ENCODE measurements at places on chromosomes 6 and 20.

DNA sequence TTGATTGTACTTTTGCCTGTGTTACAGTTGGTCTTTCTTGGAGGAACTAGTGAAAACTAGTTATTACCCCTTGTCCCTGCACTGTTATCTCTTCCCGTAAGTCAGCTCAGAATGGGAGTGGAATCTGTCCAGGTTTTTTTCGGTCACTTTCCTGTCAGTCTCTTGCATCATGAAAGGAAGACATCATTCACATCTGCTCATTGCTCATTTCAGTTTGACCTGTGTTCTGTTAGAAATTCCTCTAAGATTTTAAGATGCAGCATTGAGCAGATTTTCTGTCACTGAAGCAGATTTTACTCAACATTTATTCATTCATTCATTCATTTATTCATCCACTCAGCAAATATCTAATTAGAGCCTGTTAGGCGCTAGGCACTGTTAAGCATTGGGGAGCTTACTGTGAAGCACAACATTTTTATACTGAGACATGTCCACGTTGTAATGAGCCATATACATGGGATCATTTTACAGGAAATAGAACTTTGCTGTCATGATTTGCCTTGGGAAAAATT is 33.1 kb upstream of the HINT3 start:
- DNase-seq = no peak

DNA sequence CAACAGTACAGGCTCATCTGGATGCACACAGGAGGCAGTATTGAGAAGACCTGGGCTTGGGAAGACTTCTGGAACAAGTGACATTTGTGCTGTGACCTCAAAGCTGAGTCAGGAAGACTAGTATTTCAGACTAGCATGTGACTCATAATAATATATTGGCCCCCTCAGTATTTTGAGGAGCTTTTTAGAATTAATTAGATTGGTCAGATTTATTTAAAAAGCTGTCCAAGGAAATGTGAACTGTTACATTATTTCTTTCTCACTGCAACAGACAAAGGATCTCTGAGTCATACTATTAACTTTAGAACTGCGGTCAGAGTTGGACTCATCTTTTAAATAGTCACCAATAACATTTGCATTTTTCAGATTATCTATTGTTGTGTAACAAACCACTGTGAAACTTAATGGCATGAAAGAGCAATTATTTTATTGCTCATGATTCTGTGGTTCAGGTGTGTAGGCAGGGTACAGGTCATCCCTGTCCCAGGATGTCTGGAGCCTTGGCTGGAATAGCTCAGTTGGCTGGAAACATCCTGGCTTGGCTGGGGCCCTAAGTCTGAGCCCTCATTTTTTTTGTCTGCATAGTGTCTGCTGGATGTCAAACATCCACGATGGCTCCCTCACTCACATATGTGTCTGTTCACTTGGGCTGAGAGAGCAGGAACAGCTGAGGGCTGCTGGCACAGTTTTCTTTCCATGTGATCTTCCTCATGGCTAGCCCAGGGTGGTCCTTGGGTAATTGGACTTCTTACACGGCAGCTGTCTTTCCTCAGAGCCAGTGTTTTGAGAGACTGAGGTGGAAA is 46.9 kb downstream of the MAP3K4 start:
- DNase-seq = no peak

GRCh38 chr6:133724726-133725125 is 164.2 kb upstream of the TCF21 start:
- DNase-seq = no peak

- no peak for DNase-seq
Measured at GRCh38 chr6:101003075-101003474, 121.9 kb upstream of the ASCC3 start.

DNA sequence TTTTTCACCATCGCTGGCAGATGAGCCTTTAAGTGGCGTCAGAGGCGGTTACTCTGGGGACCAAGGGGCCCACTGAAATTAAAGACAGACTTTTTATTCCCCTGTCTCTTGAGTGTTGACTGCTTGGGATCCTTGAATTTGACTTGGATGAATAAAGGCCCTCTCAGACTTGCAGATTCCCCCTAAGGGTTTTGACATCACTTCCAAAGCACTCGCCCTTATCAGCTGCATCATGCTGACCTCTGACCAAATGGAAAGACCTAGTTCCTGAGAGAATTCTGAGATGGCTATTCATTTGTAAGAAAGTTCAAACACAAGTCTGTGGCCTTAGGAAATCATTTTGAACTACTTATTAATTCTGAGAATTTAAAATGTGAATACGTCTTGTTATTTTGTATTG is 13.5 kb upstream of the MOXD1 start:
- DNase-seq = no peak

GRCh38 chr20:50686821-50687220 is 4.5 kb downstream of the RIPOR3 start:
- DNase-seq = no peak

DNA sequence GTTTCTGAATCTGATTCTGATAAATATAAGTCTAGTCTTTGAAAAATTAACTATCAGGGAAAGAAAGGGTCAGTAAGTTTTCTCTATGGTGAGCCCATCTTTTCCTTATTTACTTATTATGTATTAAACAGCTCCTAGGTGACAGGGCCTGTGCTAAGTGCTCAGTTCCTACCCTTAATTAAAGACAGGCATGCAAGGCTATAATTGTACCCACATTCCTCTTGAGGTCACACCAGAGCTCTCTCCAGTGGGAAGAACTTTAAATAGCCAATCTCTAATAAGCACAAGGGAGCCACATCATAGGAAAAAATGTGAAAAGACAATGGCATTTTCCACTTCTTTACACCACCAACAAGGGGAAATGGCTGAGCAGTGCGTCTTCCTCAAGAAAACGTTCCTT is 421.8 kb upstream of the SLC35B3 start:
- DNase-seq = no peak

DNA sequence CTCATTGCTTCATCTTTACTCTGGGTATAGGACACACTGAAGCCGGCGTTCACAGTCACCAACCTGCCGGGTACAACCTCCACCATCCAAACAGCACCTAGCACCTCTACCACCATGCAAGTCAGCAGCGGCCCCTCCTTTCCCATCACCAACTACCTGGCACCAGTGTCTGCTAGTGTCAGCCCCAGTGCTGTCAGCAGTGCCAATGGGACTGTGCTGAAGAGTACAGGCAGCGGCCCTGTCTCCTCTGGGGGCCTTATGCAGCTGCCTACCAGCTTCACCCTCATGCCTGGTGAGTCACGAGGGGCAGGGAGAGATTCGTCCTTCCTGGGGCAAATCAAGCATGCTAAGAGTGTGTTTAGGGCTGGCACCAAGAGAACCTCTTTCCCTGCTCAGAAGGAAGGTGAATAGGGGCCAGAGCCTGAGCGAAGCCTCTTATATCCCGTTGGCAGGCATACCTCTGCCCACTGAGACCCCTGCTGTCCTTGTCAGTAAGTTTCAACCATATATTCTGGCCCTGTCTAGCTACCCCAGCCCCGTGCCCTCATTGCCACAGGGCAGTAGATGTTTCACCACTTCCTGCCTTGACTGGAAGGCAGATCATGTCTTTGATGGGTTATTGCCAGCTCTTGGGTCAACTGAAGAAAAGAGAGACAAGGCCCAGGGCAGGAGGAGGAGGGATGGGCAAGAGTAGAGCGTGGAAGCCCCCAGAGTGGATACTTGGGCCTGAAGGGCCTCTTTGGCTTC is 4.8 kb downstream of the SRF start:
- DNase-seq = no peak

DNA sequence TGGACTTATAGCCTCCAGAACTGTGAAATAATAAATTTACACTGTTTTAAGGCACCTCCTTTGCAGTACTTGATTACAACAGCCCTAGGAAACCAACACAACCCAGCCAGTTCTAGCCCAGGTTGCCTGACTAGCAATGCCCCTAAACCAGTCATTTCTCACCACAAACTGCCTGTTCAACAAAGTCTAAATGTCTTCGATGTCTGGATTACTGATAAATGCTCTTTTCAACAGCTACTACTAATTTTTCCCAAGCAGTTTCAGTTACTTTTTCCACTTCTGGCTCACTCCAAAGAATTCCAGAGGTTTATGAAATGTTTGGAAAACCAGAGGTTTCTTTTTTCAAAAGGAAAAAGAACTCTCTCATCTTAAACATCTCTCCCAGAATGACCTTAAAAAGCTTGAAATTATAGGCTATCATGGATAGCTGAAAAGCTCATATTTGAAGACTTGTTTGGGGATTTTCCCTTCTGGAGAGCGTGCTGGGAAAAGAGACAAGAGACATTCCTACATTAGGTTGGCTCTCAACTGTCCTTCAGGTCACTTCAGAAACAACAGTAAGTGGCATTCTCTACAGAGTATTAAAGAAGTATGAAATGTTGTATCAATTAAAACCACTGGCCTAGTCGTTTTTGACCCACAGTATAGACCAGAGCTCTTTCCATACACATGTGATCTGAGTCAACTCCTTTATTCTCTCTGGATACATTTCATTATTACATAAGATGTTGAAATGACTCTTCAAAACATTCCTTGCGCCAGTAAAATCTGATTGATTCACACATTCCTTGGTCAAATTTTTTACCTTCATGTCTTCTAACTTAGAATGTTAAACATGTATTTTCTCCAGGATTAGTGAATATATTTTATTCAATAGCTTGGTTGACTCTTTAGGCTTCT is 265.9 kb downstream of the COL12A1 start:
- no peak for DNase-seq

GRCh38 chr6:149246691-149247384 is 70.7 kb upstream of the TAB2 start:
- DNase-seq = no peak

DNA sequence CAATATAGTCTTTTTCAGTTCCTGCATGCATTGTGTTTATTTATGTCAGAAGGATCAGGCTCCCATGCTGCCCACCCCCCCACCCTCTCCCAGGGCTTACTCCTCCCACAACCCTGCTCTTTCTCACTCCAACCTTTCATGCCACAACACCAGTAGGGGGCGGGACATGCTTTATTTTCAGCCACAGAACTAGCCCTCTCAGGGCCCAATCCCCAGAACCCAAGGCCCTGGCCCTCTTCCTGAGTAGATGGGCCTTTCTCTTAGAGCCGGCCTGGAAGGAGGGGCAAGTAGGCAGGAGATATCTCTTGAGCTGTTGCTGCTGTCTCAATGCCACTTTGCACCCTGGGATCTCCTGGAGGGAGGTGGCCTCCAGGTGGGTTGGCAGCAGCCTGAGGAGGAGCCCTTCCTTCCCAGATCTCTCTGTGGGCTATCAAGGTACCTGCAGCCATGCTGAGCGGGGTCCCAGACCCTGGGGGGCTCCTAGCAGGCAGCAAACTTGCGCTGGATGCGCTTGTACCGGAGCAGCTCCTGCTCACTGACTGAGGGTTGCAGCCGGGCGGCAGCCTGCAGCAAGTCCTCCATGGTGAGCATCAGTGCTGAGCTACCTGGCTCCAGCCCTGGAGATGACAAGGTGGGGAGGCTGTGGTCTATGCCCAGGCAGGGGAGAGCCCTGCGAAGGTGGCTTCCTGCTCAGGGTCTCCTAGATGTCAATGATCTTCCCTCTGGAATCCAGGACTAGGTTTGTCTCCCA is 3.5 kb downstream of the GNMT start:
- peak; percentile 54 for DNase-seq

DNA sequence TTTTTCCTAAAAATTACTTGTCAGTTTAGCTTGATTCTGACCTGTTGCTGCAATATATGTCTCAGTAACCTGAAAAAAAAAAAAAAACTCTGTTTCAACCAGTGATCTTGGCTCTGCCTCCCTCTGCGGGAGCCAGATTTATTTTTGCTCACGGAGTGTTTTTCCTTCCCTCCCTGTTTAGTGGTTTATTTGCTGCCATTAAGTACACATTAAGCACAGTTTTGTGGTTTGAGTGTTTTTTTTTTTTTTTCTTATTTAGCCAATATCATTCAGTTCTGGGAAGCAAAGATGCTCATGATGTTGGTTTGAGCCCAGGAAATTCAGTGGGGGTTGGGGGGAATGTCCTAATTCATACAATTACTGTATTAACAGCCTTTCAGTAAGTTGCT is 110.1 kb upstream of the GPR6 start:
- no peak for DNase-seq

- no peak for DNase-seq
Measured at GRCh38 chr6:69061066-69061465, 426.0 kb downstream of the ADGRB3 start.

DNA sequence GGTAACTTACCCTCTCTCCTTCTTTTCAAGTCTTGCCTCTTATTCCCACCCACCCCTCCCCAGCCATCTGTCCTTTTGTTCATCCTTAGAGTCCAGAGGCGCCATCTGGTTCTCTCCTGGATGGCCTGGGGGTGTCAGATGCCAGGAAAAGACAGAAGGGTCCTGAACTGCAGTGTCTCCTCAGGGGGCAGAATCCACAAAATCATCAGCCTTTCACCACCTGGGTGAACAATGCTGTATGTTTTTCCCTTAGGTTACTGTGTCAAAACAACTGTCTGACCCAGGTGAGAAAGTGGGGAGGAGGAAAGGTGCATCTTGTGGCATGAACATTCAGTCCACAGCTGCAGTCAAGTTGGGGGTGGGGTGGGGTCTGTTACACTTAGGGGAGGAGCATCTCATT is 47.9 kb upstream of the FYN start:
- DNase-seq = no peak

DNA sequence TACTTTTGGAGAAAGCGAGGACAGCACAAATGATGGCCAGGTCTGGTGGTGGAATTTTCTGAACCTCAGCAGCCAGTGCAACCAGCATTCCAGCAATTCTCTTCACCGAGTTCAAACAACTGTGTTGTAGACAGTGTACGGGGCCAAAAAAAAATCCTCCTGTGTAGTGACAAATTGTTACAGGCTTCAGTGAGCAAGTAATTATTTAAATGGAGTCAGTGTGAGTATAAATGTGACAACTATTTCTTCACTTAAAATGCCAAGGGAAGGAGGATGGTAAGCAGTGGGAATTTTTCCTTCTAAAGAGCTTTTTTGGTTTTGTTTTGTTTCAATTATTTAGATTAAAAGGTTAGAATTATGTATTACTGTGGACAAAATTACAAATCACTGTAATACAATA is 154.1 kb downstream of the TMEM242 start:
- DNase-seq = no peak

DNA sequence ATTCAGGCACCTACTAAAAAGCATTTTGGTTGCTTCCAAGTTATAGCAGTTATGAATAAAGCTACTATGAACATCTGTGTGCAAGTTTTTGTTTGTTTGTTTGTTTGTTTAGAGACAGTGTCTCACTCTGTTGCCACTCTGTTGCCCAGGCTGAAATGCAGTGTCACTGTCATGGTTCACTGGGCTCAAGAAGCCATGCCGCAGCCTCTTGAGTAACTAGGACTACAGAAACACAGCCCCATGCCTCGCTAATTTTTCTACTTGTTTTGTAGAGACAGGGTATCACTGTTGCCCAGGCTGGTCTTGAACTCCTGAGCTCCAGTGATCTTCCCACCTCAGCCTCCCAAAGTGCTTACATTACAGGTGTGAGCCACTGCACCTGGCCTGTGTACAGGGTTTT is 795.9 kb downstream of the EPHA7 start:
- DNase-seq = no peak

GRCh38 chr6:166800137-166800536 is 156.2 kb downstream of the RNASET2 start:
- no peak for DNase-seq

GRCh38 chr20:15143478-15143877 is 806.1 kb upstream of the FLRT3 start:
- DNase-seq = no peak

DNA sequence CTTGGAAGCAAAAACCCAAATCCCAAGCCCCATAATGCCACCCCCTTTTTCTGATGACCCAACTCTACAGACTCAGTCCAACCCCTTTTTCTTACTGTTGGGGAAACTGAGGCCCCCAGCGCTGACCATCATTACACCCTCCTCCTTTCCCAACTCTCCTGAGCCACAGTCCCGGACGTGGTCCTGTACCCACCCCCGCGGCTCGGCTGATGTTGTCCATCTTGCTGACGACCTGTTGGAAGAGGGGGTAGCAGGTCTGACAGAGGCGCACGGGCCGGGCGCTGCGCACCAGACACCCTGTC is 533 bp downstream of the OSTM1 start:
- DNase-seq = no peak
